ENCODE measurements at places on chromosomes 3 and 15. TPM values are rescaled to one million over a fixed set of nuclear protein-coding genes. Genes with fewer than 3 reads are reported as not detected.
A peak's percentile ranks its signal among the peaks of the same experiment; 100 is the strongest.

FBXW12 gene
- not detected for total RNA-seq

GRCh38 chr3:50192689-50193141 is 1.3 kb downstream of the GNAT1 start:
- no peaks in the 10 kb centered on the region for H3K36me3 ChIP-seq
- no peak overlapping the region for H3K4me3 ChIP-seq
- no peak overlapping the region for H3K27ac ChIP-seq
- DNase-seq = peak; percentile 70
- peaks cover 18% of the 10 kb centered on the region for H3K27me3 ChIP-seq

GRCh38 chr3:119292666-119293065 is 1.5 kb upstream of the ARHGAP31 start:
- peak overlapping the region; percentile 97 for H3K27ac ChIP-seq
- no peak overlapping the region for H3K4me3 ChIP-seq

TNK2 gene
- total RNA-seq = 12.5 TPM

FAM81A gene
- total RNA-seq = 0.27 TPM

GRCh38 chr3:106130384-106131198 is 261.8 kb upstream of the CBLB start:
- H3K4me3 ChIP-seq = no peak overlapping the region
- H3K27ac ChIP-seq = no peak overlapping the region

Data from thyroid gland (tissue), 4 donors.